ENCODE measurements at places on chromosomes 13 and 19.

- DNase-seq, result no peak
Observed at GRCh38 chr19:36025541-36025940, 7.1 kb downstream of the CLIP3 start.

- no peak for DNase-seq
Observed at GRCh38 chr19:38705197-38706019, 38.9 kb downstream of the CAPN12 start.

GRCh38 chr13:35792021-35792420 lies 315.5 kb upstream of the MAB21L1 start:
- DNase-seq, result no peak

DNA sequence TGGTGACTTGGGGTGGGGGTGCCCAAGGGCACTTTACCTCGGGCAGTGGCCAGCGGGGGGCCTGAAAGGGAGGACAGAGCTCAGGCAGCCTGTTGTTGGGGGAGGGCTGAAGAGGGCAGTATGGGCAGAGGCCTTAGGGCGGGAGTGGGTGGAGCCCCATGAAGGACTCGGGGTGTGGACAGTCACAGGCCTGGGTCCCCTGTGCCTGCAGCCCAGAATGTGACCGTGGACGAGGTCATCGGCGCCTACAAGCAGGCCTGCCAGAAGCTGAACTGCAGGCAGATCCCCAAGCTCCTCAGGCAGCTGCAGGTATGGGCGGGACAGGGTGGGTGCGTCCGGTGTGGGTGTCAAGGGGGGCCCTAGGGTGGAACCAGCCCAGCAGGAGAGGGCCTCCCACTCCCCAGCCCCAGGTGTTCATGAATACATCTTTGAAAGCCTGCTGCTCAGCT lies 22.5 kb downstream of the NKPD1 start:
- no peak for DNase-seq

- DNase-seq, result no peak
Observed at GRCh38 chr13:77720988-77721387, 23.5 kb downstream of the SLAIN1 start.

Measured in ELF-1 (cell line).